ACHN (cell line): ENCODE measurements at places on chromosomes 5 and 9.

DNA sequence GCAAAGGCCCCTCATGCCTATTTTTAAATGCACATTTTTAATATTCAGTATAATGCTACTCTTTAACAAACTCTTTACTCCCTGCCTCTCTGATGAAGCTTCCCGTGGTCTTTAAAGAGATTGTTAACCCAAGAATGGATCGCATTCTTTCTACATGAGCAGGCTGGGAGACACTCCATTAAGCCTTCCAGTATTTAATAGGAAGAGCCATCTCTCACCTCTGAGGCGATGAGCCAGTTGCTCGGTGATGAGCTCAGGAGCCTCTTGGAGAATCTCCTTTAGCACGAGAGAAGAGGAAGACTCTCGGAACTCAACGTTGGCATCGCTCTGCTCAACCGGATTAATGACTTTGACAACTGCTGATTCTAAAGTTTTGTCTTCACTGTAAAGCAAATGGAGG, 59.6 kb downstream of the PRUNE2 start:
- no peak for DNase-seq

DNA sequence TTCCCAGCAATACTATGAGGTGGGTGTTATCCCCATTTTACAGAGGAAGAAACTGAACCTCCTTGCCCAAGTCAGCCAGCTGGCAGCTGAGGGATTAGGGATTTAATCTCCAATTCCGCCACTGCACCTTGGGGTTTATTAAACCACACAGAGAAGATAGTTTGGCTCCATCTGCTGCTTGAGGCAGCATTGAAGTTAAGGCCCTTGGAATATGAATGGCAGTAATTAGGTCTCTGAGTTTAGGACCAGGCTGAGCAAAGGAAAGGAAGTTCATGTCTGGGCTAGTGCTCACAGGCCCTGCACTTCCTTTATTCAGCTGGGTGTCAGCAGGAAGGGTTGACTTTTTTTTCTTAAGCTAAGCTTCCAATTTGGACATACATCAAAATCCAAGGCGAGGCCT, 86.9 kb upstream of the GDNF start:
- no peak for DNase-seq

DNA sequence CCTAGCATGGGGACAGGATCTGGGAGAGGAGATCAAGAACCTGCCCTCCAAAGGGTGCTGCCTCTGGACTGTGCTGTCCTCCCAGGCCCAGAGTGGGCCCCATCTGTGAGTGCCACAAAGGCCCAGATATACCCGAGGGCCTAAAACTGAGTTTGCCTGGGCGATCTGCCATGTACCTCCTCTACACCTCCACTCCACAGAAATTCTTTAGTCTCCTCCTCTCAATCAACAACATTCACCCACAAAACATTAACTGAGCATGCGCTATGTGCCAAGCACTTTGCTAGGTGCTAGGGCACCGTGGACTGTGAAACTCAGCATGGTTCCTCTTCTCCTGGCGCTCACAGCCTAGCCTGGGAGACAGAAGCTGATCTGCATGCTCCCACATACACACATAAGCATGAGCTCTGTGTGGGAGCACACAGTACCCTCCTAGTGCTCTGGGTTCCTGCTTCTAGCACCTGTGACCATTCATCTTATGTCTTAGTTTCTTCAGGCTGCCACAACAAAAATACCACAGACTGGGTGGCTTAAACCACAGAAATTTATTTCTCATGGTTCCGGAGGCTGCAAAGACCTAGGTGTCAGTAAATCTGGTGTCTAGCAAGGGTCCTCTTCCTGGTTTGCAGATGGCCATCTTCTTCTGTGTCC, 82.0 kb upstream of the FSTL4 start:
- DNase-seq: no peak

DNA sequence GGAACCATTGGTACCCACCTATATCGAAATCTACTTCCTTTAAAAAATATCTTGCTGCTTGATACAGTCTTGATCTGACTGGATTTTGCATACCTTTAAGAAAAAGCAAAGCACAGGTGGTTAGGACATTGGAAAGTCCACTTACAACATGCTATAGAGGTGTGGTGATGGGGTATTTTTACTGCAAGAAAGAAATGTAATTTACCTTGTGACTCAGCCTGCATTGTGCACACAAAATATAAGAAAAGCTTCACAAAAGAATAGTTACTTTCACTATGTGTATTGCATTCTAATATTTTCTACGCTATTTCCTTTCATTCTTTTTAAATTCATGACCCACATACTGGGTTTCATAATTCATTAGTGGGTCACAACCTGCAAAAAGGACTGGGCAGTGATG, 236.2 kb upstream of the RASEF start:
- DNase-seq: no peak

DNA sequence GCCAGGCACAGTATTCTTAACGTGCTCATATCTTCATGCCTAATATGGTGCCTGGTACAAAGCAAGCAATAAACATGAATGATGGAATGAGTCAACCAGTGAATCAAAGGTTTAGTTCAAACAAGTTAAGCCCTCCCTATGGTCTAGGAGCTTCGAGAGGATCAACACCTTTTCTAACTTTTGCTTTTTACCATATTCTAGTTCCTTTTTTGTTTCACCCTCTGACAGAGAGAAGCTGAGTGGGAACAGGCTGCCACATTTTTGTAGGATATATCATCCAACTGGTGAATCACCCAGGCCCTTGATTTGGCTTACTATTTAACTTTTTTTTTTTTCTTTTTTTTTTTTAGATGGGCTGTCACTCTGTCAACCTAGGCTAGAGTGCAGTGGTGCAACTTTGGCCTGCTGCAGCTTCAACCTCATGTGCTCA, 39.3 kb upstream of the TNC start:
- DNase-seq: peak; percentile 85

DNA sequence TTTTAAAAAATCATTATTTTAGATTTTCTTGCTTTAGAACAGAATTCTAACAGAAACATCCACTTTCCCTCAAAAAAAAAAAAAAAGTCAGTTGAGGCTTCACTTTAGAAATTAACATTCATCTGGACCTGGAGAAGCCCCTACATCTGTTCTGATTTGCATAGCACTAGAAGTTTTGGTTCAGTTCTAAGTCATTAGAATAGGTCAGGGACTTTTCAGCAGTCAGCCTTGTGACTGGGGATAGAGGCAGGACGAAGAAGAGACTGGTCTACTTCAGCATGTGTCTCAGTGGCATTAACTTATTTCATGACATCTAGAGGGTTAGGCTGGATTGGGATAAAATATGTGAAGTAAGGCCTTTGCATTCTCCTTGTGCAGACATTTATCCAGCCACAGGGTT, 215.8 kb upstream of the DAB2 start:
- DNase-seq: no peak

GRCh38 chr5:172554562-172554961, 86.5 kb upstream of the NEURL1B start:
- no peak for DNase-seq

DNA sequence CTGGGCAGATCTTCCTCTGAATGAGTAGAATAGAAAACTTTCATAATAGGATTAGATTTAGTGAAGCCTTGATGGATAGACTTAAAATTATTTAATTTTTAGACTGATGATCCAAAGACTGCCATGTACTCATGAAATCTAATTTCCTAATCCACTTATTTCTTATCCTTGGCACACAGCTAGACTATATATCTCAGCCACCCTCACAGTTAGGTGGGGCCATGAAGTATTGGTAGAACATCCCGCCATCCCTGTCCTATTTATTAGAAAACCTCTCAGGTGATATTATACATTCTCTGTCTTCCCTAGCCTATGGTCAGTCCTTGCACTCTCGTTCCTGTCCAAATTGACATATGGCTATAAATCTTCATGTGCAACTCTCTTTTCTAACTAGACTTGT, 110.9 kb downstream of the FAM170A start:
- no peak for DNase-seq

DNA sequence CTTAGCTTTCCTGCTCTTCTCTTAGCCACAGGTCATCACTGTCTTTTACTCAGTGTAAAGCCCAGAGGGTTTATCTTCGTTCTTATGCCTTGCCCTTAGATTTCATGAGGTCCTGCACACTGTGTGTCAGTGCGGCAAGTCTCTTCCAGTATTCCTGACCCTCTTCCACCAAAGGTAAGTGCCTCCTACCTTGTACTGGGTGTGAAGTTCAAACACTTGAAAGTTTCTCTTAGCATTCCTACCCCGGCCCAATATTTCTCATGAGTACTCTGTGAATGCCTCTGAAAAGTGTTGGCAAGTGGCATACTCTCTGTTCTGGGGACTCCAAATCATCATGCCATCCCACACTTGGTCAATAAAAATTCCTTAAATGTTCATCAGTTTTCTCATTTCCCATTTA, 37.4 kb downstream of the FBXO4 start:
- DNase-seq: no peak

- no peak for DNase-seq
Measured at GRCh38 chr9:99475401-99476065, 253.5 kb downstream of the SEC61B start.

- DNase-seq: no peak
Measured at GRCh38 chr9:133618726-133619125, 9.5 kb upstream of the FAM163B start.

DNA sequence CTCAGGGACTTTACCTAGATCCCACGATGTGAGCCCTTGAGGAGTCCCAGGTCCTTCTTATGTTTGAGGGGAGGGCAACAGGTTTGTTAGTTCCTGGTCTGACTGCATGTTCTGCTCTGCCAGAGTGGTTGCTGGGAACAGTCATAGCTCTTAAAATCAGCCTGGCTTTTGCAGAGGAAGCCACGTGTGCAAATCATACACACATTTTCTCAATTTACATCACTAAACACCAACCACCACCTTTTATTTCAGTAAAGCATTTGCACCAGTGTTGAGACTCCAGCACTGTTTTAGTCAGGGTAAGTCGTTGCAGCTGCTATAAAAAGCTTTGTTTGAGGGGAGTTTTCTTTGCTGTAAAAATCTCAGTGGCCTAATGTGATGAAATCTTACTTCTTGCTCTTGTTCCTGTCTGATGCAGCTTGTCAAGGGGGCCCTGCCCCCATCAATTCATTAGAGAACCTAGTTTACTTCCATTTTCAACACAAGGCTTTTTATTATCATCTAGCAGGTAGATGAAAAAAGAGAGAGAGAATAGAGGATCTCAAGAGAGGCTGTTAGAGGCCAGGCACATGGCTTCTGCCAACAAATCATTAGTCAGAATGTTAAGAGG, 70.3 kb upstream of the VCAN start:
- no peak for DNase-seq
